Amniotic stem cell (primary cell): ENCODE measurements at places on chromosomes 7 and 10.

- no peak for DNase-seq
Observed at GRCh38 chr7:23275912-23276311, 23.2 kb upstream of the MALSU1 start.

GRCh38 chr7:46960970-46961369, 620.9 kb downstream of the TNS3 start:
- no peak for DNase-seq

DNA sequence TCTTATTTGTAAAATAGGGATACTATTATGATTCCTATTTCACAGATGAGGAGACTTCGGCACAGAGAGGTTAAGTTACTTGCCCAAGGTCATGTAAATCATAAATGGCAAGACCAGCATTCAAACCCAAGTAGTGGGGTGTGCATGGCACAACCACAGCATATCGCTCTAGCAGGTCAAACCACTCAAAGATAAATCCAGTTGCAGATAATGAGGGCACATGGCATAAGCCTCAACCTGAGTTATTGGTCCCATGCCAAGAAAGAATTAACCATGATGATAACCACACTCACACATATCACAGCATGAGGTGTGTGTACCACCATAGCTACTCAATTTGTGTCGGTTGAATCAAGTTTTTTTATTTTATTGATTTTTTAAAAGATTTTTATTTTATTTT, 180.5 kb downstream of the CREB5 start:
- DNase-seq: no peak

DNA sequence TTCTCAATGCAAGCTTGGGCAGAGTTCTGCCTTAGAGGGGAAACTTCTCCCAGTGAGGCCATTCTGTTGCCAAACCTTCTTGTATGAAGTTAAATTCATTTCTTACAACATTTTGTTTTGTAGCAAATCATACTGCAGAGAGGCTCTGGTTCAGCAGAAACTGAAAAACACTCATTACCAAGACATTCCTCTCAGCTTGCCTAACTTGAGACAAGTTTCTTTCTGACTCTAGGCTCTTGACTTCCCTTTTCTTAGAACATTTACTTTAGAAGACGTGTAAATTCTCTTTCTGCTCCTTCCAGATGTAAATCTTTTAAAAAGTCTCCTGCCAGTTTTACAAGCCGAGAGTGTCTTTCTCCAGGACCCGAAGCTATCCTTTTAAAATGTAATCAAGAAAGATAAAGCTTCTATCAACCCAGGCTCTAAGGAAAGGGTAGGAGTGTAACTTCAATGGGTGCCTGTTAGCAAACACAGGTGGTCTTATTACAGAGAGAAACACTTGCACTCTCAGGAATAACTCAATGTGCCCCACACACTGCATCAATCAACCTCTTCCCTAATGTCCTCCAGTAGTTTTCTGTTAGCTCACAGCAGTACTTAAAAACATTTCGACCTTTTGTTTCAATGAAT, 80.5 kb upstream of the TAS2R16 start:
- no peak for DNase-seq

GRCh38 chr7:113774182-113774807, 144.5 kb downstream of the PPP1R3A start:
- DNase-seq: peak; percentile 81

- no peak for DNase-seq
Observed at GRCh38 chr7:96800824-96801223, 91.2 kb upstream of the SEM1 start.

GRCh38 chr7:3464900-3465622, 164.0 kb downstream of the SDK1 start:
- DNase-seq: no peak

DNA sequence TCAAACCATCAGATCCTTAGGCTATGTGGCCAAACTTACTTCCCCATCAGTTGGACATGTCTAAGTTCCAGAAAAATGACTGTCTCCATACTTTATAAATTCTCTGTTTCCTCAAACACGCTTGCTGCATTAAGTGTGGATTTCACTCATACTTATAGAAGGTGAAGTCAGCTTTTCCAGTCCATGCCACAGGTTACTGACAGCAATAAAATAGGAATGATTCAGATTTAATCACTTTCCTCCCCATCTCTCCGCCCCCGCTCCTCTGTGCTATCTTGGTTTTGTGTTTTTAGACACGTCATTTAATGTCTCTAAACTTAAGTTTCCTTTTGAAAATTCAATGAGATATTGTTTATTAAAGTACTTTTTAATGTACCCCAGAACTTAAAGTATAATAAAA, 1098.0 kb upstream of the C7orf33 start:
- DNase-seq: peak; percentile 78

GRCh38 chr10:49049660-49050059, 65.7 kb downstream of the VSTM4 start:
- DNase-seq: no peak

GRCh38 chr10:71078454-71079145, 133.8 kb upstream of the UNC5B start:
- DNase-seq: no peak

GRCh38 chr10:131047501-131047900, 264.0 kb downstream of the TCERG1L start:
- no peak for DNase-seq

- no peak for DNase-seq
Observed at GRCh38 chr10:91284486-91285090, 64.1 kb downstream of the PCGF5 start.

GRCh38 chr7:129110982-129111376, 33.5 kb upstream of the TSPAN33 start:
- no peak for DNase-seq

GRCh38 chr7:115585015-115585718, 445.4 kb downstream of the TFEC start:
- no peak for DNase-seq

- no peak for DNase-seq
Observed at GRCh38 chr7:48161407-48162125, 9.7 kb upstream of the ABCA13 start.

DNA sequence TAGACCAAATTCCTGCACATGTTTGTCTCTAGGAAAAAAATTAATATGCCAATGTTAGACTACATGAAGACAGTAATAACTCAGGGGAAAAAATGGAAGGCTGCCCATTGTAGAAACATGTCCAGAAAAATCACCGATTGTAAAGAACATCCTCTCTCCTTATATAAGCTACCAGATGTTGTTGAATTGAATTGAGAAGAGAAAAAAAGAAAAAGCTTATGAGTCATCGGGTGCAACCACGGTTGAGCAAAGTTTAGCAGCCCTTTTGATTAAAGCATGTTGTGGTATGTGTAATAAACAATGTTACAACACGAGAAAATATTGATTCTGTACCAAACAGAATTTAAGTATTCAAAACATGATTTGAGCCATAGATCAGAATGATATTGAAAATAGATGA, 102.3 kb upstream of the ARHGAP21 start:
- no peak for DNase-seq

DNA sequence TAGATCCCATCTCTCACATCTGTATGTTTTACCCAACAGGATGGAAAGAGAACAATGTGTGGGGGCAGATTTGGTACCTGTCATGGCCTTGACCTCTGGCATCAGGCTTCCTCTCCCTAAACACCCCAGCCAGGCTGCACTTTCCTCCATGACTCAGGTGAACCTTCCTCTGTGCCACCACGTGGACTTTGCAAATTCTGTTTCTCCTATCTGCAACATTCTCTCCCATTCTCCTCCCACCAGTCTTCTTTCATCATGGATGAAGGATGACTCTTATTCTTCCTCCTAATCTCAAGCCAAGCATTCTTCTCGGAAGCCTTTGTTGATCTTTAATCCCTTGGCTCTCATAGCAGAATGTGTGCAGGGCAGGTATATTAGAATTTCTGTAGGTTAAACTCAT, 355.4 kb downstream of the KCNMA1 start:
- DNase-seq: no peak

DNA sequence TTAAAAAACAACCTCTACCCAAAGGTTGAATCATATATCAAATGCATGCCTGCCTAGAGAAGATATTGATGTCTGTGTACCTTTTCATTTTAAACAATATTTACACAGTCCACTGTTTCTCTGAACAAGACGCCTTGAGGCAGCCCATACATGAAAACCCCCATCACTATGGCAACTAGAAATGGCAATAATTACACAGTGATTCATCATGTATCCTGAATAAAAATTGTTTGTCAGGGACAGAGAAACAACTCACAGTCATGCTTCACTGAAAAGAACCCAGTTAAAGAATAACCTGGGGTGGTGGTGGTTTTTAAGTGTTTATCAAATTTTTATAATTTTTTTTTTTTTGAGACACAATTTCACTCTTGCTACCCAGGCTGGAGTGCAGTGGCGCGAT, 19.7 kb downstream of the DNAJC12 start:
- peak; percentile 66 for DNase-seq

DNA sequence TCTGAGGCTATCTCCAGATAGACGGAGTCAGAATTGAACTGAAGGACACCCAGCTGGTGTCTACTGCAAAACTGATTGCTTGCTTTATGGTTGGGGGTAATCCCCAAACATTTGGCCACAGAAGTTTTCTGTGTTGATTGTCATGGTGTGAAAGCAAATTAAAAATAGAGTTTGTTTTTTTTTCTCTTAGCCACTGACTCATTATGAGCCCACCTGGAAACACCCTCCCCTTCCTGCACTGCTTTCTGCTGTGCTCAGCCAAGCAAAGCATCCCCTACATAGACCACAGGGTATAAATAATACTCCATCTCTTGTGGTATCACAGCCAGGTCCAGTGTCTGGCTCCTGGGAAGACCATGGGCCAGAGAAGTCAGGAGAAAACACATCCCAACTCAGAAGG, 6.5 kb upstream of the VWC2 start:
- no peak for DNase-seq

GRCh38 chr7:55498142-55498541, 74.2 kb downstream of the VOPP1 start:
- DNase-seq: no peak

DNA sequence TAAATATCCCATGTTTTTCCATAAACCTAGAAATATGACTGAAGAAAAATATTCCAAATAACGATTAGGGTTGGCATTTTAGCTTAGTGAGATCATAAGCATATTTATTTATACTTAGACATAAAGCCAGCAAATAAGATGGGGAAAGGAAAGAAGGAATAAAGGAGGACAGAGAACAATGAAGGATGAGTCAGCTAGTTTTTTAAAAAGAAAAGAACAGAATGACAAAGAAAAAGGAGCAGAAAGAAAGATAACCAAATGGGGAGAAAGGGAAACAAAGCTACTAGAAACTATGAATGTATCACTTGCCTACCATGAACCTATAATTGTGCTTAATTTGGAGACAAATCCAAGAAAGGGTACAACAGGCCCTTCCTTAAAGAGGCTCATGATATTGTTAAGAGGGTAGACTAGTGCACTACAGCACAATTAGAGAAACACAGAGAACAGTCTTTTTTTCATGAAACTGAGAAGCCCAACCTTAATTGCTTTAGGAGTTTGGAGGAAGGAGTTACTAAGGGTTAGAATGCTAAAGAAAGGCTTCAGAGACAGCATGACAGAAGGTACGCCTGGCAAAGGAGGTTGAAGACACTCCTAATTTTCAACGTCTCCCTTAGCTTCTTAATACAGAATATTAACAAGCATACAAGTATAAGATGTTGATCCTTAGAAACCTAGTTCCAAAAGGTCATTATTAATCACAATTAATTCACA, 23.9 kb downstream of the HERPUD2 start:
- DNase-seq: no peak

GRCh38 chr7:17136126-17136525, 162.3 kb upstream of the AHR start:
- no peak for DNase-seq

GRCh38 chr7:123573896-123574467, 16.4 kb upstream of the NDUFA5 start:
- no peak for DNase-seq

DNA sequence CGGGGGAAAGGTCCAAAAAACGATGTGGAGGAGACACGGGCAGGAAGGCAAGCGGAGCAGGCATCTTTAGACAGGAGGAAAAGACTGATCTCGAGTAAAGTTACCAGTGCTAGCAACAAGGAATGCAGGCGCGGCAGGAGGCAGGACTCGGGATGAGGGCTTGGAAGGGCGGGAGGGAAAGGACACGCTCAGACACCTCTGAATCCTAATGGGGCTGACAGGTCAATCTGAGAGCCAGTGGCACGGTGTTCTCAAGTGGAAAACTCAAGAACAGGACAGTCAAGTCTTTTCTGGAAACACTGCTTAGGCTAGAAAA, 155.3 kb upstream of the COBL start:
- DNase-seq: no peak
